ENCODE measurements at places on chromosomes 2 and 18.

- no peak for DNase-seq
These were observed 292.7 kb downstream of the RNF144A start for GRCh38 chr2:7209757-7210555.

DNA sequence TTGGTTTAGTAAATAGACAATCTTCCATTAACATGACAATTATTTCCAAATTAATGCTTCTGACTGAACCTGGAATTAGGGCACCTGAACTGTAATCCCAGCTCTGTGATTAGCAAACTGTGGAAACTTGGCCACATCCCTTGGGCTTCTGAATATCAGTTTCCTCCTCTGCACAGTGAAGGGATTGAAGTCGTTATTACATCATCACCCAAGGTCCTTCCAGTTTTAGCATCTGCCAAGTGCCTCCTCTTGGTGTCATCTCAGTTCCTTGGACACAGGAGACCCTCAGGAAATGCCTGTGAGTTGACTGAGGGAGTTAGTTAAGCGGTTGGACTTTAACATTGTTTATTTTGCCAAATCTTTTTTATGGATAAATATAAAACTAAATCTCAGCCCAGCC is 64.8 kb downstream of the MOGAT1 start:
- DNase-seq = no peak

DNA sequence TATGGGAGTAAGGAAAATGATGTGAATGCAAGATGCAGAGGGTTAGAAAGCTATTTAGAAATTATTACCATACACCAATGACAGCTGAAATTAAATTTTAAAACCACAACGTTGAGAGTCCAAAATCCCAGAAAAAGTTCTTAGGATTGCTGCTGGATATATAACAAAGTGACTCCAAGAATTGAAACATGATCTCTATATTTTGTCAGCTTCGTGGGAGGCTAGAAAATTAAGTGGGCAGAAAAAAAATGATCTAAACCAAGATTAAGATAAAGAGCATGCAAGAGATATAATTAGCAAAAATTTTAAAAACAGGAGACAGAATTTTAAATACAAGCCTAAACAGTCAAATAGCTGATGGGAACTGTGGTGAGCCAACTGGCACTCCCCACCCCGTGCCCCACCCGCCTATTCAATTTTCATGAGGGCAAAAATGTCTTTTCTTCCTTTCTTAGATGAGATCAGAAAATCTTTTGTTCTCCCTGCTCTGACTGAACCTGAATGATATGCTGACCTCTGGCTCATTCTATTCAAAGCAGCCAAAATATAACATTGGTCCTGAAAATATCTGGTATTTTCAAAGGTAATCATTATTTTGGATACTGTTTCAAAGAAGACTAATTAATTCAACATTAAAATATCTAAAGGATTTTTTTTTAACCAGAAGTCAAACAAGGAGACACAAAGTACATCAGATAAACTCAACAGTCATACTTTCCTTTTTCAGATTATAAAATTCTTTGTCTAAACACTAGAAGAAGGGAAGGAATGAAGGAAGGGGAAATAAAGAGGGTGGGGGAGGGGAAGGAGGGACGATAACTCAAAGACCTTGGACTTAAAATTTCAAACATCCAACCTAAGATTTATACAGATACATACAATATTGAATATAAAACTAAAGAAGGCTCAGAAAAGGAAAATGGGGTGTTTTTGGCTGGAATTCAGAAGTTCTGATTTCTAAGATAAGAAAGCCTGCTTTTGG is 12.2 kb downstream of the KANSL3 start:
- DNase-seq = no peak

- DNase-seq = no peak
These were observed 19.1 kb upstream of the KANSL1L start for GRCh38 chr2:210190345-210190744.

GRCh38 chr2:144449028-144449406 is 70.9 kb downstream of the ZEB2 start:
- DNase-seq = no peak

DNA sequence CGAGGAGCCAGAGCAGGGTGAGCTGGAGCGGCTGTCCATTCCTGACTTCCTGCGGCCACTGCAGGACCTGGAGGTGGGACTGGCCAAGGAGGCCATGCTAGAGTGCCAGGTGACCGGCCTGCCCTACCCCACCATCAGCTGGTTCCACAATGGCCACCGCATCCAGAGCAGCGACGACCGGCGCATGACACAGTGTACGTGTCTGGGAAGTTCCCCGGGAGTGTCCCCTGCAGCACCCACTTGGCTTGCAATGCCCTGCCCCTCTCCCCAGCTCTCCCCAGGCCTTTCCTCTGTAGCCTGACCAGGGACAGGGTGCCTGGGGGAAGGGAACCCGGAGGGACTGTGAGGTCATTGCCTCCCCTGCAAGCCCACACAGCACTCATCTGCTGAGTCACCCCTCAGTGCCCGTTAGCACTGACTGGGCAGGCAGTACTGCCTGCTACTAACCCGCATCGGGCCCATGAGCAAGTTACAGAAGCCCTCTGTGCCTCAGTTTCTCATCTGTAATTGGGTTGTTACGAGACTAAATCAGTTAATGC is 29.4 kb upstream of the GMPPA start:
- DNase-seq = no peak

DNA sequence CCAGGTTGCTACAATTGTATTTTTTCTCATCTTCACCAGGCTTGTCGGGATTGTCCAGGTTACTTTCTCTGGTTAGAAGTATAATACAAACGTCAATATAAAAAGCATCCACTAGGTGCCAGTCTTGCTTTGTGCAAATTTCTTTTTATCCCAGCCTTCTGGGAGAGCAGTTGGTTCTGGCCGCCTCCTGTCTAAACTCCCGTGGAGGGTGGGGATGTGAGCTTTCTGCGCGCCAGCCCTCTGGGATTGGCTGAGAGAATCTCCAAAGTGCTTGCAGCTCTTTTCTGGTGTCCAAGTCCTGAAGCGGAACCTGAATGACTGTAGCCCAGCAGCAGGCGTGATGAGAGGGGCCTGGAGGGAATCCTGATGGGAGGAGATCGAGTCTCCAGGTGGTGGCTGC is 22.4 kb upstream of the TOGARAM2 start:
- DNase-seq = no peak

DNA sequence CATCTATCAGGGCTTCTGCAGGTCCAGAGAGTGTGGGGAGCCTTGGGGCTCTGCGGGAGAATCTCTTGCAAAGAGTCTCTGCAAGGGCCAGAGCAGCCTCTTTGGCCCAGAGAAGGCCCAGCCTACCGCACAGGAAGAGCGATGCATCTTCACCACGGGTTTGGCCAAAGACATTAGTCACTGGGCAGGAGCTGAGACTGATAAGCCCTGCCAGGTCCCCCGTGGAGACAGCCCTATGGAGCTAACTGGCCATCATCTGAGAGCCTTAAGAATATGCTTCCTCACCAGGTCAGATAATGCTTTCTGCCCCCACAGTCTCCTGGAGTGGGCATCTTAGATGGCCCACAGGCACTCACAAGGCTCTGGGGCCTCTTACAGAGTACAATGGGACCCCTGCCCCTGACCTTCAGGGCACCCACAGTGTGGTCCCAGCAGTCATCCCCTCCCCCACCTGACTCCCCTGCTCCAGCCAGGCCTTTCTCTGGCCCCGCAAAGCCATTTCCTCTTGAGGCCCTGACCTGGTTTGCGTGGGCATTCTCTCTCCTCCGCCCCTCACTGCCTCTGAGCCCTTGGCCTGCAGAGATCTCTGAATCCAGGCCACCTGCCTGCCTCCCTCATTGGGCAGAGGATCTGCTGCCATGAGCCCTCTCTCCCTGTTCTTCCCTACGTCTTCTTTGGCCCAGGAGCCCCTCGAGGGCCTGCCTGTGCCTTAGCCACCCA is 31.9 kb upstream of the MAPRE3 start:
- DNase-seq = no peak

DNA sequence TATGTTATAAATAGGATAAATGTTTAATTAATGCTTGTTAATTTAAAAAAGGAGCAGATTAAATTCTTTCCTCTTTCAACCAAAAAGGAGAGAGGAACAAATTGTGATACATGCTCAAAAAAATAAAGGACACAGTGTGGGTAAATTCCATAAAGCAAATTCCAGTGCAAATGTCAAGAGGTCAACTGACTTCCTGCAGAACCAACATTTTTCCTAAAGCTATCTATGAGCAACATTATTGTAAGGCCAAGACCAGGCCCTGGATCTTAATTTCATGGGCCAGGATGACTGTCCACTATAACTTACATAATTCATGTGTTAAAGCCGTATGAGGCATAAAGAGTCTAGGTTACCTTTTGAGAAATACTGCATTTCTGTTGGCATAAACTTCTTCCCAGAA is 93.9 kb upstream of the RPE start:
- no peak for DNase-seq

DNA sequence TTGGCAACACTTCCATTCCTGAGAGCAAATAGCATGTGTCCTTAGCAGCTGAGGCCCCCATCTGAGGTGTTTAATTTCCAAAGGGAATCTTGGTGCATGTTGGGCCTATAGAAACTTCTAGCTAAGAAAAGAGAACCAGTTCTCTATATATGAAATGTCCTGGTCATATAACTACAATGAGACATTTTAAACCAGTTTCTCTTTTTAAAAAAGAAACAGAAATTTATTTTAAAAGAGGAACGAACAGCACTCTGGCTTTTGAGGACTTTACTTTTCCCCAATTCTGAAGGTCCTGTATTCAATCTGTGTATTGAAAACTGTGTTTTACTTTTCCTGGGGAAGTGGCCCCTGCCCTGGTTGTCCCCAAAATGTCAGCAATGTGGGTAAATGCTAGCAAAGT is 309.5 kb upstream of the STON1 start:
- DNase-seq = no peak

DNA sequence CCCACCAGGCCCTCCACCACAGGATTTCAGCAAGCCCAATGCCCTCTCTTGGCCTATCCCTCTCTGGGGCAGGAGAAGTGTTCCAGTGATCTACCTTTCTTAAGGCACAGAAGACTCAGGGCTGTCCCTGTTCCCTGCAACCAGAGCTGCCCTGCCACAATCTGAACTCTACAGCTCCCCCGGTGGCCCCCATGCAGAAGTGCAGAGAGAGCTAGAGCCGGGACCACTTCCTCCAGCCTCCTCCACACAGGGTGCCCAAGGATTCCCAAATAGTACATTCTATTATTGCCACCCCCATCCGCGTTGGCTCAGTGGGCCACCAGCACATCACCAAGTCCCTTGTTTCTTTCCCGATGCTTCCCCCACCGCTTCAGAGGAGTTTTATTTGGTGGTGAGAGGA is 114.8 kb upstream of the PTPRM start:
- no peak for DNase-seq

DNA sequence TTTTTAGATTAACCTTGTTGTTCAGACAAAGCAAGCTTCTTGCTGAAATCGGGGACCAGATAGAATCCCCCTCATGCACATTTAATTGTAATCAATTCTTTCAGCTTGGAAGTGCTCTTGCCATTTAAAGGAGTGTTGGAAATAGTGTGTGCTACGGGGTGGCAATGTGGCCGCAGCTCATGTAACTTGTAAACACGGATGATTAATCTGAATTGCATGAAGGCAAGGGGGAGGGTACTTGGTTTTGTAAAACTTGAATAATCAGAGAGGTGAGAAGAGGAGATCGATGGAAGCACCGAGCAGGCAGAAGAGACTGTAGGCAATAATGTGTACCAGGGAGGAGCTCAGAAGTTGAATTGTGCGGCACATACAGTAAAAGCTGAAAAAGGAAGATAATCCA is 273.5 kb downstream of the PTGR3 start:
- no peak for DNase-seq

- no peak for DNase-seq
These were observed 574.6 kb downstream of the ERBB4 start for GRCh38 chr2:211963969-211964368.

DNA sequence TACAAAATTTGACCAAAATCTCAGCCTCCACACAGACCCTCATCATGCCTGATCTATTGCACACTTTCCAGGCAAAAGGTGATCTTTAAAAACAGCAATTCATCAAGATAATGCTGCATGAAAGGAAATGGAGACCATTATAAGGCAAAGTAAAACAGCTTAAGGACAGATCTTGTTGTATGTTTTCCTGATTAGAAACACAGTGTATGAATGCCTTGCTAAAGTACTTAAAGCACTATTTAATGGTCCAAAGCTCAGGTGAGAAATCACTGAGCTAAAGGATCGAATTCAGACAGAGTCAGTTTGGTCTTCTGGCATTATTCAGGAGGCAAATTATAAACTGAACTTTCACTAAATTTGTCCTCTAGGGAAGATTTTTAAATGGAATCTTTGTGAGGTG is 18.7 kb upstream of the FTCDNL1 start:
- DNase-seq = no peak

DNA sequence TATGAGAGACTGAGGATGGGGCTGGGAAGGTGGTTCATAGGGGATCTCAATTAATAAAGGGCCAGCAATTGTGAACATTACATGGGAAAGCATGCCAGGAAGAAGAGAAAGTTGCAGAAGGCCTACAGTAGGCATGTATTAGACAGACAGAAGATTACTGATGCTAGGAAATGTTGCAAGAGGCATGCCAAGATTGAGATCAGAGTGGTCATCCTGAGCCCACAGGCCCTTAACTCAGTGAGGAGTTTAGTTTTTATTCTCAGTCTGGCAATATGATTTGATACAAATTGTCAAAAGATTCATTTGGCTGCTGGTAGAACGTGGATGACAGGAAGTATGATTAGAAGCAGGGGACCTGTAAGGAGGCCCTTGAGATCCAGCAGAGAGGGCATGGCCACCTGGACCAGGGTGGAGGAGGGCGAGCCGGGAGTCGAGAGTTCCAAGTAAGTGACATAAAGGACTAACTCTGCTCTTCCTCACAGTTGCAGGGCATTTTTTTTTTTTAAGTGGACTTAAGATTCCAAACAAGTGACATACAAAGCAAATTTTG is 54.9 kb downstream of the EPHA4 start:
- no peak for DNase-seq

DNA sequence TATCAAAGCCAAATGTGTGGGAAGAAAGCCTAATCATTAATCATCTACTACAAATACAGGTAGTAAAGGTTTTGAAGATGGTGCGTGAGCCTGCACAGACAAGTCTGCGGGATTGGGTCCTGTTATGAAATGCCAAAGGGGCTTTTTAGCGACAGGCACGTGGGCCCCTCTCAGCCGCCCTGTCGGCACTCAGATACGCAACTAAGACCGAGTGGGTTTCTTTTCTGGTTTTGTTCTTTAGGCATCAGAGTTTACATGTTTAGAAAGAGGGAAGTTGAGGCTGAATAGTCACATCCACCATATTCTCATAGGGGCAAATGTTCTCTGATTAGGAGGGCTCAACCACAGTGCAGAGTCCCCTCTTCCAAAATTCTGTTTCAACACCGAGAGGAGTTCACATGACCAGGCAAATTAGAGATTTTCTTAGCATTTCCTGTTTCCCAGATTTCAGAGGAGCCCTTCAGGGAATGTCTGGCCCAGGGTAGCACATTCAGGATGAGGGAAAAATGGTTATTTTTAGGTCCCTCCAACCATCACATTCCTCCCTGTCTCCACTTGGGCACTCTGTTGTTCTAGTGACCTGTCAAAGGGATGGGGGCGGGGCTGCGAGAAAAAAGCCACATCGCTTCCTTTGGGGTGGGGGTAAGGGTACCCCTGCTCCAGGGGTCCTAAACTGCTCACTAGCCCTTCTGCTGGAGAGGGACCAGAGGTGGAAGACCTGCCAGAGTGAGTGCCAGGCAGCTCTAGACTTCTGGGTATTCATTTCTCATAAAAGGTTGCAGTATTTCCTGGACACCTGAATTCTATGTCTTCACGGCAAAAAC is 159.2 kb downstream of the BCL2 start:
- no peak for DNase-seq

Data from tibial nerve (tissue), 4 donors.